ENCODE measurements at places on chromosomes 12 and 14. TPM values are rescaled to one million over a fixed set of nuclear protein-coding genes. Genes with fewer than 3 reads are reported as not detected.

The TTC7B gene
- total RNA-seq, result 3.2 TPM

The CCDC196 gene
- total RNA-seq, result not detected

The DACT1 gene
- total RNA-seq, result not detected

The TMBIM4 gene
- 61.8 TPM for total RNA-seq

The CLEC4C gene
- total RNA-seq, result not detected

The P2RX2 gene
- total RNA-seq, result not detected

The GPR135 gene
- total RNA-seq, result 0.96 TPM

The TCL1B gene
- total RNA-seq, result not detected

The SLC8A3 gene
- 0.48 TPM for total RNA-seq

The CCDC175 gene
- not detected for total RNA-seq

The HNRNPC gene
- 740 TPM for total RNA-seq

The AGAP2 gene
- total RNA-seq, result 0.21 TPM

The OTX2 gene
- not detected for total RNA-seq

The ERBB3 gene
- 29.6 TPM for total RNA-seq

All from tracheal epithelial cell (primary cell).